ENCODE measurements at places on chromosomes 6 and 20.

DNA sequence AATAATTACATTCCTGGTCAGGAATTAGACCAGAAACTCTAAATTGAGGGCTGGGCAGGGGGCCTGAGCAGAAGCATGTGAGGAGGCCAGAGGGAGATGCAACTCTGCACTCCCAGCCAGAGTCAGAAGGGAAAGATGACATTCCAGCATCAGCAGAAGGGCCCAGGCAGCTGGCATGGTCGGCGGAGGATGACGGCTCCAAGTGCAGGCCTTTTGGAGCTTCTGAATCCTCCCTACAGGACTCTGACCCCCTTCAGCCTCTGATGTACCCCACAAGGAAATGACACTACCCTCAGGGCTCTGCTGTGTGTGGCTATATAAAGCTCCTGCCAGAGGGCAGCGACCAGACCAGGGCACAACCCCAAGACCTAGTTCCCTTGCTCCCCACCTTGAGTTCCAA is 1.9 kb downstream of the LRFN2 start:
- DNase-seq, result no peak

- no peak for DNase-seq
Observed at GRCh38 chr6:161222706-161223234, 51.1 kb downstream of the AGPAT4 start.

- DNase-seq, result no peak
Observed at GRCh38 chr6:15338476-15338875, 92.6 kb downstream of the JARID2 start.

DNA sequence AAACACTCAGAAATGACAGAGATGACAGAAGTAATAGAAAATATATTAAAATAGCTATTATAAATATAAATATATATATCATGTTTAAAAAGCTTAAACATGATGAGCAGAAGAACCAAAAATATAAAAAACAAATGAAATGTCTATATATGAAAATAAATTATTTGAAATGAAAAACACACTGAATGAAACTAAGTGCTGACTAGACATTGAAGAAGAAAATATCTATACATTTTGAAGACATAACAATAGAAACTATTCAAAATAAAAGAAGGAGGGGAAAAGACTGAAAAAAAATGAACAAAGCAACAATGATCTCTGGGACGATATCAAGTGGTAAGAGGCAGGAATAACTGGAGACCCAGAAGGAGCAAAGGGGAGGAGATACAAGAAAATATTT is 76.8 kb downstream of the RNASET2 start:
- DNase-seq, result no peak

- peak; percentile 32 for DNase-seq
Observed at GRCh38 chr6:72789145-72789544, 167.3 kb downstream of the KCNQ5 start.

DNA sequence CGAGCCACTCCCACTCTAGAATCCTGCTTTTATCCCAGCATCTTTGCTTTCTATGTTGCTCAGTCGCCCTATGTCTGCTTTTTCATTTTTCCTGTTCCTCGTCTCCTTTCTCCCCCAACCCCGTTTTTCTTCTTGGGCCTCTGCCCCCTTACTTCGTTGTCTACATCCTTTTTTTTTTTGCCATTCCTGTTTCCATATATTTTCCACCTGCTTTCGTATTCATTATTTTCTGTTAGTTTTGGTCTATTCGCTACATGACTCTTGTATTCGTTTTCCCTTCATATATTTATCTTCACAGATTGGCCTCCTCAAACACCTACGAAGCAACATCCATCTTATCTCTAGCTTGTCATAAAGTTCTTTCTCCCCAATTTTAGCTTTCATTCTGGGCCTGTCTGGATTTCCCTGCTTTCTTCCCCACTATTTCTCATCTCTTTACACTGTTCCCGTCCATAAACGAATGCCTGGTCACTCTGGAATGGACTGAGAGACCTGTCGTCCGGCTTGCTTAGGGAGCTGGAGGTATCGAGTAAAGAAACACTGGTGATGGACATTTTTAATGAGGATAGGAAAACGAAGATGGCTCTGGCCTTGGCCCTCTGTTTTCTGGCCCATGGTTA is 915 bp downstream of the PRRC2A start:
- no peak for DNase-seq

- DNase-seq, result no peak
Observed at GRCh38 chr20:4894981-4895381, 106.3 kb downstream of the SLC23A2 start.

DNA sequence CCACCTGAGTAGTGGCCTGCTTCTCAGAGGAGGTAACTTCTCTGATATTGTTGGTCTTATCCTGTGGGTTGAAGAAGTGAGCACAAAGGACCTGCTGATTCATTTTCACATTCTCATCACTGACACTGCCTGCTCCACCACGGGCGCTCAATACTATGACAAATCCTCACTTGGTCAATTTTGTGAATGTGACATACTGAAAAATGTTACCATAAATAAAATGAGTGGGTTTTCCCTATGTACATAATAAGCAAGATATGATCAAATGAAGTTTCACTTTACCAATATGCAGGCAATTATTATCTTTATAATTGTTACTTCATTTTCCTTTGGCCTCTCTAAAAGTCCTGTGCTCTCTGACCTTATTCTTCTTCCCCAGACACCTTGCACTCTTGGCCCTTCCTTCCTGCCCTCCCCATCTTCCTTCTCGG is 71.5 kb upstream of the RIPOR2 start:
- no peak for DNase-seq

GRCh38 chr6:48809245-48809644 is 653.8 kb downstream of the MMUT start:
- DNase-seq, result no peak

GRCh38 chr6:17169291-17169690 is 67.4 kb downstream of the STMND1 start:
- DNase-seq, result no peak

Measured in NCI-H2029 (cell line).